Substantia nigra (tissue), 51 donors: ENCODE measurements at places on chromosomes 2 and 18.

DNA sequence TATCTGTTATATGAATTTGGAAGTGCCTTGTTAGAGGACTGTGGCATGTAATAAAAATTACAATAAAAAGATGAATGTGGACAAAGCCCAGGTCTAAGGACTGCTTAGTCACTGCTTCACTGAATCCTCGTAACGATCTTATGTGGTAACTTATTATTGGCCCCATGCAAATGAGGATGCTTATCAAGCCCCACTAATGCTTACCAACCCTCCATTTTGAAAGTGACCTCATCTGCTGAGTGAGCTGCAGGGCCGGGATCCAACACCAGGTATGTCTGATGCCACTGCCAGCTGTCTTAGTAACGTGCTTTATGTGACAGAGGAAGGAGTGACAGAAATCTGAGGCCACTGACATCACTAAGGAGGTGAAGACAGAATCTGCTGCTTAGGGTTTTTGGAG, 65.3 kb upstream of the CCDC85A start:
- no peak for DNase-seq

DNA sequence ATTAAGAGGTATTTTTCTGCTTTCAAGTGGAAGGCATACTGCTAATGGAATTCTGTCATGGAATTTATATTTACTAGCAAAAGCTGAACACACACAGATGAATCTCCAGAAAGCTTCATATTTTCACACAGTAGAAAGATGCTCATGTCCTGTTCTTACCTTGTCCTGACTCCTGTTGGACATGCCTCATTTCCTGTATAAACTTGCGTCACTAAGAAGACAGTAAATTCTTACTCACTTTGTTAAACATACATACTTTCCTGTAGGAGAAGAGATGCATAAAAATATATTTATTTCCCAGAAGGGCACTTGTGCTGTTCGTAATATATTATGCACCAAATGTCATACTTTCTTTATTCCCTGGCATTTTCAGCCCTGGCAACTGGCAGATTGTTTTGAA, 238.3 kb upstream of the RASGRP3 start:
- no peak for DNase-seq

GRCh38 chr2:101433465-101433864, 41.4 kb downstream of the RFX8 start:
- DNase-seq = no peak

- no peak for DNase-seq
Measured at GRCh38 chr2:119294671-119295070, 71.0 kb downstream of the STEAP3 start.

DNA sequence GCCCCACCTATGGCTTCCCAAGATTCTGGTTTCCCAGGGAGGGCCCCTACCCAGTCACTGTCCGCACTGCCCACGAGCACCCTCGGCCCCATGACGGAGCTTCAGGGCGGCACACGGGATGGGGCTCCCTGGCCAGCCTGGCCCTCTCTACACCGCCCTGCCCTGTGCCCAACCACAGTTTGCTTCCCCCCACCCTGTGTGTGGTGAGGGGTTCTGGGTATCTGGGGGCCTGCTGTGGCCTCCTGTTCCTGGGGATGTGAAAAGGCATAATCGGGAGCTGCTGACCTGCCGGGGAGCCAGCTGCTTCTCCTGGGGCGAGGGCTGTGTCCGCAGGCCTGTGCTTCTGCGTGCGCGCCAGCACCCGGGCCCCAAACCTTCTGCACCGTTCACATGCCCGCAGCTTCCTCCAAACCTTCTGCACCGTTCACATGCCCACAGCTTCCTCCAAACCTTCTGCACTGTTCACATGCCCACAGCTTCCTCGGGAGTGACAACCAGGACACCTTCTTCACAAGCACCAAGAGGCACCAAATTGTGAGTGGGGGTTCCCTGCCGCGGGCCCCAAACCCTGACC, 12.4 kb downstream of the ANO7 start:
- DNase-seq = no peak
